ENCODE measurements at places on chromosomes 5 and 9.

- DNase-seq = no peak
Observed at GRCh38 chr5:32098291-32098690, 75.8 kb downstream of the GOLPH3 start.

- no peak for DNase-seq
Observed at GRCh38 chr5:78718824-78719223, 70.3 kb upstream of the LHFPL2 start.

GRCh38 chr9:106974341-106974740 is 111.4 kb downstream of the ZNF462 start:
- DNase-seq = no peak

DNA sequence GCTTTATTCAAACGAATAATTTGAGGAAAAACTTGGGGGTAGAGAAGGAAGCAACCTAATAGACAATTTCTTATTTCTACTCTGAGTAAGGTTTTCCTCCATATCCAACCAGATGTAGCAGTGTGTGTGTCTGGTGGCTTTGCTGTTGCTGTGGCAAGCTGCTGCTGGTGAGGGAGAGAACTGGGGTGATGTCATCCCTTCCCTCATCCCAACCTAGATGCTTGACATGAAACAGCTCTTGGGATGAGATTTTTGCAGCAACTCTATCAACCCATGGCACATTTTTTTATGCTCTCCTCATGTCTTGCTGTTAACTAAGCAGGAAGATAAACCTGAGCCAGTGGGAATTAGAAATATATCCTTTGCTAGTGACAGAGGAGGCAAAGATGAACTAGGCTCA is 135.8 kb downstream of the PCSK1 start:
- DNase-seq = no peak

DNA sequence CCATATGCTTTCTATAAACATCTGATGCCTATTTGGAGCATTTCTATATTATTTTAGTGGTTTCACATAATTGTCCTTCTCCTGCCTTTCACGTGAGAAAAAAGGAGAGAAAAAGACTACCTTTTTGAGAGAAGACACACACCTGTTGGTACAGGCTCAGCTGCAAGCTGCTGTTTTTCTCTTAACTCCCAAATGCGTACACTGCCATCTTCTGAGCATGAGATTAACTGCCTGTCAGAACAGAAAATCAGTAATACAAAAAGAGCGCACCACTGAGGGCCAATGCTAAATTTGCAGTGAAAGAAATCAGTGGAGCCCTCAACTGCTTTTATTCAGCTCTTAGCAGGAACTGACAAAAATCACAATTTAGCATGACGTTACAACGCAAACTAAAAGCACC is 54.9 kb downstream of the WDR41 start:
- DNase-seq = no peak

- no peak for DNase-seq
Observed at GRCh38 chr5:1785984-1786383, 13.7 kb downstream of the MRPL36 start.

GRCh38 chr9:135779571-135779970 is 77.6 kb downstream of the KCNT1 start:
- DNase-seq = no peak

GRCh38 chr9:101787891-101788290 is 49.4 kb upstream of the GRIN3A start:
- DNase-seq = no peak
